HCT116 (cell line): ENCODE measurements at places on chromosomes 1 and 21.

- no peak for DNase-seq
Observed at GRCh38 chr1:27478098-27478497, 11.9 kb downstream of the WASF2 start.

- DNase-seq = no peak
Observed at GRCh38 chr1:186404454-186405051, 28.9 kb downstream of the ODR4 start.

GRCh38 chr1:10652626-10653025 lies 143.8 kb downstream of the CASZ1 start:
- DNase-seq = no peak

DNA sequence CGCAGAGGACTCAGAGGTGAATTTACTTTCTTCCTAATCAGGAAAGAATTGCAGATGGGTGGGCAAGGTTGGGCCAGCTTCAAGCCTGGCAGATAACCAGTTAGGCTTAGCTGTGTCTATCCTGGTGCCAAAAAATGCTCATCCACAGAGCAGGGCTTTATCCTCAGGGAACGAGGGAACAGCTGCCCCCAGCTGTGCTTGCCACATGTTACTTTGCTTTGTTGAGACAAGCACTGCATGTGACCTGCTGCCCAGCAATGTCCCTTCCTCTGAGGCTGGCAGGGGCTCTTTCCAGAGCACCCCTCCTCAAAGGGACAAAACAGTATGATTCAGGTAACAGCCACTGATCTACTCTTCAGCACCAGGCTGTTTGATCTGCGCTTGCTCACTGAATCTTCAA lies 505.1 kb upstream of the USP24 start:
- no peak for DNase-seq

DNA sequence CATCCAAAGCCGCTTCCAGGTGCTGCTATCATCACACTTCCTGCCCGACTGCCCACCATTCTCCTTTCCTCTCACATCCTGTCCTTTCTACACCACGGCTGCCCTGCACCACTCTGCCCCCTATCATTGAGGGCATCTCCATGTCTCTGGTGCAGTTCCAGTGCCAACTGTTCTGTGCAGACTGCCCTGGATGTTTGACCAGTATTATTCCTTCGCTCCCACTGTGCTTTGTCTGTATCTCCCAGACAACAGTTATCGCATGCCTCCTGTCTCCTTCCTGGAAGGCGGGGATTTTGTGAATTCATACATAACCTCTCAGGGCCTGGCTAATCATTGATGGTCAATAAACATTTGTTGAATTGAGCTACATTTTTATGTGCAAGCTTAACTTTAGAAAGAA lies 63.6 kb upstream of the GNG12 start:
- DNase-seq = no peak

- DNase-seq = no peak
Observed at GRCh38 chr1:96079581-96079980, 642.0 kb upstream of the PTBP2 start.

GRCh38 chr1:58573705-58574591 lies 3.1 kb downstream of the TACSTD2 start:
- DNase-seq = no peak

GRCh38 chr1:35929730-35930592 lies 944 bp upstream of the AGO3 start:
- DNase-seq = peak; percentile 26
